ENCODE measurements at places on chromosomes 2 and 18.

DNA sequence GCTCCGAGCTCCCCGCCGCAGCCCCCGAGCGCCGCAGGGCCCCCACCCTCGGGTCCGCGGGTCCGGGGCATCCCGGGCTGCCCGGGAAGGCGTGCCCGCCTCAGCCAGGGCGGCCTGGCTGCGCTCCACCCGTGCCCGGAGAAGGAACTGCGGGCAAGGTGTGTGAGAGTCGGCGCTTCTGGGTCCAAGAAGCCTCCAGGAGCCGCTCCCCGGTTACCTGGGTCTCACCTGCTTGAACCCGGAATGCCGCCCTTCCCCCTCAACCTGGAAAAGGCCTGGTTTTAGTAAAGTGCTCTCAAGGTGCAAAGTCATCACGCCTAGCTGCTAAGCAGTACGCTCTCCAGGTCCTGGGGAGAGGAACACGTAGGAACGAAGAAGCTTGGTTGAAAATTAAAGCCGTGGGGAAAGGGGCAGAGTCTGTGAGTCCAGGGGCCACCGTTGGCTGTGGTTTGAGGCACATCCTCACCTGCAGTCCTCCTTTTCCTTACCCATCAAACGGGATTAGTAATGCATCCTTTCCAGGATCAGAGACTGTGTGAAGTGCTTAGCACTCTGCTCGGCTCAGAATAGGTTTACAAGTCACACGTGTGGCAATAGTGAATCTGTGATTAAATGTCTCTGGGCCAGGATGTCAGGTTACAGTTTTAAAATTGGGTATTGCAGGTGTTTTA is 1.2 kb downstream of the ASAP2 start:
- DNase-seq: no peak

- no peak for DNase-seq
Measured at GRCh38 chr2:121969166-121969565, 213.7 kb downstream of the TSN start.

- no peak for DNase-seq
Measured at GRCh38 chr2:122610948-122611609, 855.6 kb downstream of the TSN start.

- DNase-seq: no peak
Measured at GRCh38 chr2:140502951-140503630, 1627.7 kb downstream of the LRP1B start.

DNA sequence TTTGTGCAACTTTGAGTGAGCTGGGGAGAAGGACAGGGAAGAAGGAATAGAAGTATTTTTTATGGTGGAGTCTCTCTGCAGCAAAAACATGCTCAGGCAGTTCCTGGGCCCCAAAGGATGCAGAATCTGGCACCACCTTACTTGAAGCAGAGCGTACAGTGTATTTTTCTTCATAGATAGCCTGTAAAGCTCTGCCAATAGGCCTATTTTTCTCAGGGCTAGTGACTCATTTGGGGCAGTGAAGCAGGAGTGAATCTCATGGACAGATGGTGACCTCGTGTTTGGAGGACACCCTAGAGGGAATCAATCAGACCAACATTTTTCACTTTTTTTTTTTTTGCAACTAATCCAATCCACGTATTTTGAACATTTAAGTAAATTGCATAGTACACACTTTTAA is 268.1 kb upstream of the CXCR4 start:
- DNase-seq: no peak
